Activated CD4-positive, CD25-positive, alpha-beta regulatory T cell (primary cell): ENCODE measurements at places on chromosomes 13 and 19.

DNA sequence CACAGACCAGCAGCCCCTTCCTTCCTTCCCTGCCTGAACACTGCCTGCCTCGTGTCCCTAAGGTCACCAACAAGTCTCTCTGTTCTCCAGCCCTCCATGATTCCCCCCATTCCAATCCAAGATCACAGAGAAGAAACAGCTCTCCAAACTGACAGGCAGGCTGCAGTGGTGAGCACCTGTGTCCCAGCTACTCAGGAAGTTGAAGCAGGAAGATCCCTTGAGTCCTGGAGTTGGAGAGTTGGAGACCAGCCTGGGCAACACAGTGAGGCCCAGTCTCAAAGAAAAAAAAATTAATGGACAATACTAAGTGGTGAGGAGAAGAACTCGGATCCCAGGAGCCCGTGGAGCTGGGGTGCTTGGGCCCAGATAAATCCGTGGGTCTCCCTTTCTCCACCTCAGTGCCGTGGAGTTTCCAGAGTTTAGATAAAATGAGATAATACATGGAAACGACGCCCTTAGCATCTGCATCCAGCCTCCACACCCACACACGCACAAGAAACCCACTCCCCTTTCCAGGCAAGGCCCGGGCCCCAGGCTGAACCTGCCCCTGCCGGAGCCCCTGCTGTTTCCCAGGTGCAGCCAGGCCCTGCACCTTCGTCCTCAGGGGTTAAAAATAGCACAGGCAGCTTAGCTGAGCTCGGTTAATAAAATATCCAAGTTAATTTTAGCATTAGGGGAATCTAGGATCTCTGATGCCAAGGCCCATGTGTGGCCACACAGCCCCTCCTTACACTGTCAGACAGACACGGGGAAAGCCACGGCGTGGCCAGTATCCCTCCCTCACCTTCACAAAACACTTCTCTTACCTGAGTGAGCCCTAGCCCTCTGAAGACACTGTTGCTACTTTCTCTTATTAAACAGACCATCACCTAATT lies 4.7 kb downstream of the RASA3 start:
- no peak for DNase-seq

DNA sequence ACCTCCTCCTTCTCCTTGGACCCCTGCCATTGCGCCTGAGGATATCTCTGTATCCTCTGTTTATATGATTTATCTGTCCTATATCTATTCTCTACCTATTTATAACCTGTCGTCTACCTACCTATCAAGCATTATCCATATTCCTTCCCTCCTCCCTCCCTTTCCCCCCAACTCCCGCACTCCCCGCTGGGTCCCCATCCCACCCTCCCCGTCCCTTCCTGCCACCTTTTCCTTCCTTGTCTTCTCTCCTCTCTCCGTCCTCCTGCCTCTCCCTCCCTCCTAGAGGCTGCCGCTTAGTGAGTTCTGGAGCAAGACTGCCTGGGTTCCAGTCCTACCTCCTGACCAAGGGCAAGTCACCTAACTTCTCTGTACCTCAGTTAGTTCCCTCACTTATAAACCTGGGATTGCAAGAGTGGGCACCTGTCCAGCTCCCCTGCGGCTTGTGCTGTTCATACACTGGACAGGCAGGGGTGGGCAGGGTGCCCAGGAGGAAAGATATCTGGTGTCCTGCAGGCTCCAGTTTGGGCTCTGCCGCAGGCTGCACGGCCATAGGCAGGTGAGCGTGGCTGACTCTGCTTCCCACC lies 16.1 kb downstream of the TTYH1 start:
- no peak for DNase-seq

DNA sequence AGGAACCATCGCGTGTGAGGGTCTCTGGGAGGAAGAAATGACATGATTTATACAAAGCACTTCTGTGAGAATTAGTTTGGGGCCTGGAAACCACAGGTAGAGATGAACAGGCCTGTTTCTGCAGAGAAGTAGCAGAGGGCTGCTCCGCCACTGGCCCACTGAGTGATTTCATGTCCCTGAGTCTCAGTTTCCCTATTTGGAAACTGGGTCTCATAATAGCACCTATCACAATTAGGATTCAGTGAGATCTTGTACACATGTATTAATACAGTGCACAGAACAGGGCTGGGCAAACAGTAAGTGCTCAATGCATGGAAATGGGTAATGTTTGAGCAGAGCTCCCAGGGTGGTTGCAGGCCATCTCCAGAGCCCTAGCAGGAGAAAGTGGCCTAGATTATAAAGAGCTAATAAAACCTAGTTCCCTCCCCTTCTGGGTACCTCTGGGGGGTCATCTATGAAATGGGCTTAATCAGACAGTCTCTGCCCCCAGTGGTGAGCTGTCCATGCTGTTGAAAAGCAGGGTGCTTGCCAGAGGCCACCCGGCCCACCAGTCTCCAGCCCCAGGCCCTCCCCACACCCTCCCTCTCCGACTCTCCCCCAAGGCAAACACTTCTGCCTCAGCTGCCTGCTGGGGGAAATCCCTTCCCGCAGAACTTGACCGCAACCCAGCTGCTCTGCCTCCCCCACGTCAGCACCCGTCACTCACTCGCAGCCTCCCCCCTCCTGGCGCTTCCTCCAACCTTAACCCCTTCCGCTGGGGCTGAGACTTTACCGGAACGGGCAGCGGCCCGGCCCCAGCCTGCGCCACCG lies 4.5 kb downstream of the BCL3 start:
- DNase-seq, result peak; percentile 88

DNA sequence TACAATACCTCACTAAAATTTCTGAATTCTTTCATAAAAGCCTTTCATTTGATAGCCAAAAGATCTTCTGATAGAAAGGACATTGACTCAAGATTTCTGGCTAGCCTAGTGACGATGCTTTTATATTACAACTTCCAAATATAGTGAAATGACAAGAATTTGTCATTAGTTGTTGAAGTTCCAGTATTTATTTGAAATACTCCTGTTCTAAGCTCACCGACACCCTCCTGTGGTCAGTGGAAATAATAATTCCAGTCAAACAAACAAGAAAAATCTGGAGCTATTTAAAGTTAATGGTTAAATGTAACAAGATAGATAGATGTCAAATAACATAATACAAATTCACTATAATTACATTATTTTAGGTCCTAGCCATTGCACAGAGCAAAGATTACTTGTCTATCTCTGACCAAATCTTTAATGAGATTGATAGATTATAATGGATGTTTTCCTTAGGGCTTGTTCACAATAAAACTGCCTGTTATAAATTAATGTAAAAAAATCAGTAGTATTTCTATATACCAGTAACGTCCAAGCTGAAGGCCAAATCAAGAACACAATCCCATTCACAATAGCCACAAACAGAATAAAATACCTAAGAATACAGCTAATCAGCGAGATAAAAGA lies 195.5 kb downstream of the RGCC start:
- no peak for DNase-seq

- no peak for DNase-seq
These were observed 345.0 kb upstream of the SPRY2 start for GRCh38 chr13:80685942-80686341.

- no peak for DNase-seq
These were observed 1.6 kb downstream of the NACC1 start for GRCh38 chr19:13119627-13120026.

GRCh38 chr13:60619461-60619860 lies 222.4 kb downstream of the TDRD3 start:
- no peak for DNase-seq
